Activated CD4-positive, alpha-beta T cell treated with anti-CD3 and anti-CD28 coated beads, Interleukin-2, amount 50 U/mL, for 4 hours (primary cell): ENCODE measurements at places on chromosomes 1 and 21.

- DNase-seq, result no peak
Observed at GRCh38 chr1:115036814-115037507, 7.3 kb downstream of the TSHB start.

DNA sequence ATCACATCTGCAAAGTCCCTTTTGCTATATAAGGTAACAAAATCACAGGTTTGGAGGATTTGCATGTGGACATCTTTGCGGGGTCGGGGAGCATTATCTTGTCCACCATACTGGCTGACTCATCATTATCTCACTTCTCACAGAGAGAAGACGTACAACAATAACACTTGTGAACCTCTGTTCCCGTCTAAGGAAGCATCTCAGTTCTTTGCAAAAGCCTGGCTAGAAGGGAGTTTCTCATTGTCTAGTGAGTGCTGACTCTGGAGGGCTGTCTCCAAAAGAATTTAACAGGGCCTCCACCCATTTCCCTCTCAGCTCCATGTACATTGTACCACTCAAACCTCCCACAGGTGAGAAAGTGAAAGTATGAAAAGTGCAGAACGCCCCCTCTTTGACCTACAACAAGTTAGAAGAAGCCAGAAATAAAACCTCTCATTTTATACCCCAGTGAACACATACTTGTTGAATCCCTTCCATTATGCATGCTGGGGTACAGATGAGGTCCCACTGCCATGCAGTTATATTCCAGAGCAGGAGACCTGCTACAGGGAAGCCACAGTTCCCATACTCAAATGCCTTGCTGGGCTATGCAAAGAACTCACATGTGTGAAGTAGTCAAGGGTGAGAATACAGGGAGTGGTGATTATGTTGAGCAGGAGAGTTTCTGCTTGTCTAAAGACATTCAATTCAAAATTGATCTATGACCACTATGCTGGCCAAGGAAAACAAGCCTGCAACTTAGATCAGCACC, 121.7 kb upstream of the PRDX6 start:
- no peak for DNase-seq

GRCh38 chr1:200741551-200742207, 3.0 kb downstream of the CAMSAP2 start:
- DNase-seq, result no peak

DNA sequence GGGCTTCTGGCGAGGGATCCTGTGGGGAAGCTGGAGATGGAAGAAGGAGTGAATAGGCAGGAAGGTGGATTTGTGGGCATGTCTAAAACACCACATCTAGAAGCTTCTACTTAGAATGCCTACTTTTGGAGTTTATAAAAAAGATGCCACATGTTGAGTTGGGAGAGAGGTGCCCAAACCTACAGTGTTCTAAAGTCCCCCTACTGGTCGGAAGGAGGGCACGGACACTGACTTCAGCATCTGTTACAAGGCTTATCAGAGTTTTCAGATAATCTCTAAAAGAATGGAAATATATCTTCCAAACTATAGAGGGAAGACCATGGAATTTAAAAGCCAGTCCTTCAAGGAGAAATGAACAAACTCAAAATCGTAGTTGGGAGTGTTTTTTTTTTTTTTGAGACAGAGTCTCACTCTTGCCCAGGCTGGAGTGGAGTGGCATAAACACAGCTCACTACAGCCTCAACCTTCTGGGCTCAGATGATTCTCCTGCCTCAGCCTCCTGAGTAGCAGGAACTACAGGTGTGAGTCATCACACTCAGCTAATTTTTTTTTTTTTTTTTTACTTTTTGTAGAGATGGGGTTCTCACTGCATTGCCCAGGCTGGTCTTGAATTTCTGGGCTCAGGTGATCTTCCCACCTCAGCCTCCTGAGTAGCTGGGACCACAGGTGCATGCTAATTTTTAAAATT, 14.8 kb downstream of the IBA57 start:
- no peak for DNase-seq

DNA sequence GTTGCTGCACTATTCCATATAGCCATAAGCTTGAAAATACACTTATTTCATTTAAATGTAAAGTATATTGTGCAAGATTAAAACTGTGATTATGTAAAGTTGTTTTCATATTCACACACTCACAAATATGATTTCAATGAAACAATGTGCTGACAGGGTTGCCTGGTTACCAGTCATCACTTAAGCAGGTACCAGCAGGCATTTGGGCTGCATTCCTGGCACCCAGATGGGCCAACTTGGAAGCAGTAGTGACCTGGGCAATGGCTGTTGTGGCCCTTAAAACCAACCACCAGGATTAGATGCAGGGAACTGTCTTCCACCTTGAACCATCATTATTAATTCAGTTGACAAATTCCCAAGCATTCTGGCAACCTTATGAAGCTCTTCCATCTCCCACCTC, 45.0 kb upstream of the RASAL2 start:
- no peak for DNase-seq

DNA sequence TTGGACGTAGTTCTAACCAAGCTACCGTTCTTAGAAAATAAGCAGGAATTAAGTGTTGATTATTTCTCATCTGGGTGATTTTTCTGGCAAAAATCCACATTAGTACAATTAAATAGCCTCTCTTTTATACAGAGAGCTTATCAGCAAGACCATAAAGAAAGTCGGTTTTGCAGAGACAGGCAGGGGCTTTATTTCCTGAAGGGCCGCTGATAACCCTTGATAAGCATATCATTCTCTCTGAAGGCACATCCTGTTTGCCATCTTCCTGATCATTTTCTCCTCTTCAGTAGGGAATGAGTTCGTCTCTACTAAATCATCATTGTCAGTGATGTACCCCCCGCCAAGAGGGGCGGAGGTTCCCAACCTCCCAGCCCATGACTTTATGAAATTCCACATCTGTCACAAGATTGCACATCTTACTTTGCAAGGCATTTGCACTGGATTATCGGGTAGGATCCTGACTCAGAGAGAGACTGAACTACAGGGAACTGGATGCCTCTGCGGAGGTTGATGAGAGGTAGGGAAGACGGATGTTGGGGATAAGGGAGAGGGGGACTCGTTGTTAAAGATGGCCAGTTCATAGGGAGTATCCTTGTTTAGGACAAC, 115.7 kb downstream of the KCNJ6 start:
- no peak for DNase-seq

- no peak for DNase-seq
Observed at GRCh38 chr1:100413035-100413434, 60.7 kb downstream of the CDC14A start.

- DNase-seq, result no peak
Observed at GRCh38 chr1:28779751-28780408, 32.1 kb upstream of the OPRD1 start.

- no peak for DNase-seq
Observed at GRCh38 chr1:97094247-97094972, 372.8 kb downstream of the PTBP2 start.

DNA sequence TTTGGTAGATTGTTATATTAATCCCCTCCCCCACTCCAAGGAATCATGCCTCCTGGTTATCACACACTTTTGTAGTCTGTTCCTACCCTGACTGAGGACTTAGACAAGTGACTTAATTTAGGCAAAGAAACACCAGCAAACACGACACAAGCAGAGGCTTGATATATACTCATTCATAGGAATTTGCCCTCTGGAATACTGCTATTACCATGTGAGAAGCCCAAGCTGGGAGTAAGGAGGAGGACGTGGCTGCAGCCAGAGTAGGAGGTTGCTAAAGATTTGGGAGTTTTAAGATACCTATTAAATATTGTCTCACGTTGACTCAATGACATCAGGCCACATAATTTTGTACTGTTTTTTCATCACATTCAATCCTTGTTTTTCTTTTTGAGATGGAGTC, 100.2 kb downstream of the LRRC53 start:
- DNase-seq, result no peak

DNA sequence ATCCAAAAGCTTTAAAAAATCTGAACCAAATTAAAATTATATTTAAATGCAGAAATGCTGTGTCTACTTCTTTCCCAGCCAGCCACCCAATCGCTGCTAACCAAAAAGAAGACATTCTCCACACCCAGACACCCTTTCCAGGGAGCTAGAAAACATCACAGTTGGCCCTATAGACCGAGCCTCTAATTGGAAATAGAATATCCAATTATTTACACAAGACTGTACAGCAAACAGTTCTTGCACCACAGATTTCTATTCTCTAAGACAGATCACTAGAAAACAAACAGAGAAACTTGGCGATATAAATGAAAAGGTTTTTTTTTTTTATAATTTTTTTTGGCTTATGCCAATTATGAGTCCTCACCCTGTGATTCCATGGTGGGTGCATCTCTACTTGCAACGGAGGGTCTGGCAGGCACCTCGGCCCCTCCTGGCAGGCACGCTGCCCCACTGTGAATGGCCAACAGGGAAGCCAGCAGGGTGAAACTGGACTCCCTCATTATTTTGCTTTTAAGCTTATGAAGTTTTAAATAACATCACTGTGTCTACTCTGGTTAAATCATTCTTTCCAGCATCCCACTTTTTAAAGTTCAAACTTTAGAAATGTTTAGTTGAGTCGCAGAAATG, 29.2 kb downstream of the BCAR3 start:
- no peak for DNase-seq

GRCh38 chr1:48772211-48772610, 4.5 kb downstream of the BEND5 start:
- no peak for DNase-seq

DNA sequence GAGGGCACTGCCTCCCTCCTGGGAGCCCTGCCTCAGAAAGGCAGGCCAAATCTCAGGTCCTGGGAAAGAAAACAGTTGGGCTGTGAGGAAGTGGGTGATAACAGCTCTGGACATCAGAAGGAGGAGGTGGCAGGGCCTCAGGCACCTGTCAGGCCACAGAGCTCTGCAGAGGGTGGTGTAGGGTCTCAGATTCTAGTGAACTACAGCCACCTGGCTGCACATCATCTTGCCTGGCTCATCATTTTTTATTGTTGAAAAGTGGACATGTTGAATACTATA, 15.3 kb upstream of the ZNF678 start:
- DNase-seq, result no peak

- DNase-seq, result no peak
Observed at GRCh38 chr21:41678016-41678923, 88.6 kb downstream of the RIPK4 start.

DNA sequence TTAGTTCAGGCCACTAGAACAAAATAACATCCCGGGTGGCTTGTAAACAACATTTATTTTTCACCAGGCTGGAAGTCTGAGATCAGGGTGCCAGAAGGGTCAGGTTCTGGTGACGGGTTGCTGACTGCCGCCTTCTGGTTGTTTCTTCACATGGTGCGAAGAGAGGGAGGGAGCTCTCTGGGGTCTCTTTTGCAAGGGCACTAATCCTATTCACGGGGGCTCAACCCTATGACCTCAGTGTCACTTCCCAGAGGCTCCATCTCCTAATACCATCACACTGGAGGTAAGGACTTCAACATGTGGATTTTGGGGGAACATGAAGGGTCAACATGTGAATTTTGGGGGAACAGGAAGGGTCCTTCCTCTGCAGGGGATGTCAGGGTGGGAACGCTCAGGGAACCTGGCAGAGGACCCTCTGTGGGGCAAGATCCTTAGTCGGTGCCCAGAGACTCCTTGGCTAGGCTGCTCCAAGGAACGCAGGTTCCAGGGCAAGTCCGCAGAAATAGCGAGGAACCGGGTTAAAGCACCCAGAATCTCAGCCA, 8.7 kb upstream of the C2CD2 start:
- DNase-seq, result no peak

DNA sequence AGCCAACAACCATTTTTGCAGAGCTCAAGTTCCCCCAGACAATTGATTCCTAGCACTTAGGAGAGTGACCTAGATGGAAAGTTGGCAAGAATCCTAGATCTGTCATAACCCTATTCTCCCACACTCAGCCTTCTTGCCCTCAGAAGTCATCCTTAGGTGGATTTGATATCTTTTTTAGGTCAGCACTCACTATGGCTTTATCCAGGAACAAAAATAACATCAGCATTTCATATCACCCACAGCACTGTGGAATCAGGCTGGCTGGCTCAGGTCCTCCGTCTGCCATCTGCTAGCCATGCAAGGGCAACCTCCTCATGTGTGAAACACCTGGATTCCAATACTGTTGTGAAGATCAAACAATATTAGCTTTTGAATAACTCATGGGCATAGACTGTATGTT, 6.0 kb downstream of the DPT start:
- DNase-seq, result no peak

DNA sequence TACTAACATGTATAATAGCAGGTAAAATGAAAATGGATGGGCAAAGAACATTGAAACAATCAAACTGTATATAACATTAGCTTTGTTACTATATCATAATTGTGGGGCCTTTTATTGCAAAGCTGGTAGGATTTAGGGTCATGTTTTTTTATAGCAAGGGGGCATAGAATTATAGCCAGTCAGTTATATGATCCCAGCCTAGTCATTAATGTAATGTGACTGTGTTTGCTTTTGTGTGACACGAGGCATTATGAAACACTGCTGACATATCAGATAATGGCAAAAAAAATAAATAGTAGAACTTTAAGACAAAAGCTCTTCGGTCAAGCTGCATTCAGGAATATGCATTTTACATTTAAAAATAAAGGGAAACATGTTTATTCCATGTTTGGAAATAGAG, 81.3 kb upstream of the ZNF281 start:
- DNase-seq, result no peak

DNA sequence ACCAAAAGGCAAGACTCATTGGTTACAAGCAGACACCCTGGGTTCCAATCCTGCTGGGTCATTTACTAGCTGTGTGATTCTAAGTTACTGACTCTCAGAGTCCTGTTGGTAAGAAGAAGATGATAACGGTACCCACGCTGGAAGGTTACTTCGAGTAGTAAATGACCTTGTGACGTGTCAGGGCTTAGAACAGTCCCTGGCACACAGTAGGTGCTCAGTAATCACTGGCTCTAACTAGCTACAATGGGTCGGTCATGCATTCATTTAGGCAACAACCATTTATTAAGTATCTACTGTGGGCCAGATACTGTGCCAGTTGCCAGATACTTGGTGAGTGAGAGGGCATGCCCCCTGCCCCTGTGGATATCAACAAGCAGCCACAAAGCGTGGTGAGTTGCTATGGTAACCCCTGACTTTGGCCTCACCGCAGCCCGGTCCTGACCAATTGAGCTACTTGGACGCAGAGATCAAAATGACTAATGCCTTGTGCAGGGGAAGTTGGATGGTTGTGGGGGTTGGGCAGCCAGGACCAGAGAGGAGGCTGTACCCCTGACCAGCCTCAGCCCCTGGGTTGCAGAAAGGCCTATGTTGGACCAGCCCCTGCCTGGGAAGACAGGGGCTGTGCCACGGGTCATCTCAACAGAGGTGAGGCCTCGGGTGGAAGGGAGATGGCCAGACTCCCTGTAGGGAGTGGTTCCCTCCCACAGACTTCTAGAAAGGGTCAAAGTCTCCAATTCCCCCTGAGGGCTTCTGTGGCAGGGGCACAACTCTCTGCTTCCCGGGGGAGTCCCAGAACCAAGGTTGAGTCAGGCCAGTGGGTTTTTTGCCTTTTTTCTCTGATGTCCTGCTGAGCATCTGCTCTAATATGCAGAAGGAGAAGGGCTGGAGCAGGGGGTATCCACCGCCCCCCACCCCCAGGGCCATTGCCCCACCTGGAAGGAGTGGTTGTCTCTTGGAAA, 16.0 kb downstream of the DHRS3 start:
- no peak for DNase-seq
